ENCODE measurements at places on chromosomes 6 and 20. TPM values are rescaled to one million over a fixed set of nuclear protein-coding genes. Genes with fewer than 3 reads are reported as not detected.

- DNase-seq, result no peak
These were observed 120.8 kb downstream of the MAFB start for GRCh38 chr20:40568200-40568599.

GRCh38 chr20:50172347-50173013, 18.1 kb upstream of the CEBPB start:
- no peak for DNase-seq

DNA sequence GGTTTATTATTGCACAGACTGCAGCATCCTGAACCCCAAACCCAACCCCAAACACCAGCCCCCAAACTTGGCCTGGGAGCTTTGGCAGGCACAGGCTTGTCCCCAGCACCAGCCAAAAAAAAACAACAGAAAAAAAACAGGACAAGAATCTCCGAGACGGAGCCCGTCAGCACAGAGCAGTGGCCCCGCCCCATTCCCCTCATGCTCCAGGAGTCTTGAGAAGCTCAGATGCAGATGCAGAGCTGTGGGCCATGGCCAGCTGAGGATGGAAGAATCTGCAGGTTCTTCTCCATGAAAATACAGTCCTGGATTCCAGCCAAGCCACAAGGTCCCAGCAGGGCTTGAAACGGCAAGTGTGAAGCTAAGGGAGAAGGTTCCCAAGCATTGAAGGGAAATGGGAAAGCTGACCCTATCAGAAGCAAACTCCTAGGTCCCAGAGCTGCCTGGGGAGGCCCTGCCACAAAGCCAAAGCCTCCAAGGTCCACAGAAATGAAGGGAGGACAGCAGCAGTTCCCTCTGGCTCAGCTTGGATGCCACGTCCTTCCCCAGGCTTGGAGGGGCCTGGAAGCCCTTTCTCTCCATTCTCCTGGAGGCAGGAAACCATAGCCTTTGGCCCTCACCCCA, 75.2 kb downstream of the JPH2 start:
- DNase-seq, result no peak

The RAET1L gene
- total RNA-seq, result not detected

- DNase-seq, result no peak
These were observed 69.3 kb downstream of the ABHD12 start for GRCh38 chr20:25321262-25321831.

GRCh38 chr20:22100686-22101085, 395.2 kb downstream of the PAX1 start:
- DNase-seq, result no peak

- no peak for DNase-seq
These were observed 191.4 kb downstream of the NKAIN2 start for GRCh38 chr6:123994891-123995635.

DNA sequence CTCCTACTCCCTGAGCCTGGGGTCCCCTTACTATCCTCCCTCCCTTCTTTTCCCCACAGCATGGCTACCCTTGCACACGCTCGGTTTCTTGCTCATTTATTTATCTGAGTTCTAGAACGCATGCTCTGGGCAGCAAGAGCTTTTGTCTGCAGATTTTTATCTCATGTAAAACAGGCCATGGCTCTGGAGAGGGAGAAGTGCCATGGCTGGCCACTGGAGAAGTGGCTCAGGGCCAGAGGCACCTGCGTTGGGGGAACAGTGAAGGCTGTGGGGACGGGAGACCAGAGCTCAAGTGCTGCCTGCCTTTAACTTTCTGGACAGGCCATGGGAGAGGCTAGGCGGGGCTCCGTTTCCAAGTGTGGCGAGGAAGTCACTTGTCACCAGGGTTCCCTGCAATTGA, 177.7 kb upstream of the SULF2 start:
- DNase-seq, result no peak

The RING1 gene
- total RNA-seq, result 9.6 TPM

GRCh38 chr6:43173591-43174262, 2.7 kb downstream of the SRF start:
- DNase-seq, result no peak

GRCh38 chr6:99416892-99417767, 8.0 kb downstream of the PNISR start:
- DNase-seq, result no peak

DNA sequence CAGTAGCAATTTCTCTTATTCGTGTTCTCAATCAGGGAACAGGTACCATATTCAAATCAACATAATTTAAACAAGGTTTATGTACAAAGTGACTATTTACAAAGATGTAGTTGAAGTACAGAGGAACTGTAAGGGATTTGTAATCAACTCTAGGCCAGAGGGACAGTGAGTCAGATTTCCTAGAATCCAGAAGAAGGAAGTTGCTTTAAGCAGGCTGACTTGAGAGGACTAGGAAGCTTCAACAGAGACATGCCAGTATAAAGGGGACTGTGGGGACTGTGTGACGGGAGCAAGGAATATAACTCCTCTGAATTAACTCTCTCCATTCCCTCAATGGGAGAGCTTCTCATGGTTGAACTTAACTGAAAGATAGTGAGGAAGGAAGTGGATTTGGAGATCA, 427.4 kb upstream of the JAG1 start:
- peak; percentile 58 for DNase-seq

- DNase-seq, result no peak
These were observed 8.8 kb upstream of the CEP85L start for GRCh38 chr6:118660218-118660569.

DNA sequence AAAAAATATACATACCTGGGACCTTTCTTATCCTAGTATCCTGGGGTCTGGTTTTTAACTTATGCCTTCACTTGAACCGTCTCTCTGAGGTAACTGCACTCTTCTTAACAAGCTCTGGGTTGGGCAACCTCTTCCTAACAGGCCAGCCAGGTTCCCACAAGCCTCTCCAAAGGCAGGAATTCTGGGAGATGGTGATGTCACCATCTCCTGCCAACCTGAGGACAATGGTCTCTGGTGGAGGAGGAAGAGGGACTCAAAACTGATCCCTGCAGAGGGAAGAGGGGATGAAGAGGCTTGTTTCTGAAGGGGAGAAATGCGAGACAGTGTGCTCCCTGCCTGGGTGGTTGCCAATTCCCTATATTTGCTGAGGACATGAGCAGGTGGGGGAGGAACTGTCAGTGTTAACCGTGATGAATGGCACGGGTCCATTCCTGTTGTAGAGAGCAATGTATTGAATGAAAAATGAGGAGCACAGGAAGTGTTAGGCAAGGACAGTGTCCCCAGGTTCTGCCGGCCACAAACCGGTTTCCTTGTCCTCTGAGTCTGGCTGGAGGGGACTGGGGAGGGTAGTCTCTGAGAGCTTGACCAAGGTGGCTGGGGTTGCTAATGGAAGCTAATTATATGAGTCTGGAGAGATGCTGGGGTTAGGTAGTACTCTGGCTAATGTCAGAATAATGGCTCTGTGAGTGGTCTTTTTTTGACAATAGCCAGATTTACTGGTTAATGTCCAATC, 95.5 kb downstream of the KCNB1 start:
- DNase-seq, result no peak

- no peak for DNase-seq
These were observed 41.9 kb downstream of the EDN3 start for GRCh38 chr20:59342023-59342957.

- DNase-seq, result no peak
These were observed 140.4 kb downstream of the C6orf58 start for GRCh38 chr6:127717384-127717783.

GRCh38 chr20:49765846-49766541, 46.6 kb upstream of the SLC9A8 start:
- no peak for DNase-seq

The TMEM217 gene
- 13.8 TPM for total RNA-seq

The C6orf15 gene
- not detected for total RNA-seq

The GPX5 gene
- total RNA-seq, result not detected

DNA sequence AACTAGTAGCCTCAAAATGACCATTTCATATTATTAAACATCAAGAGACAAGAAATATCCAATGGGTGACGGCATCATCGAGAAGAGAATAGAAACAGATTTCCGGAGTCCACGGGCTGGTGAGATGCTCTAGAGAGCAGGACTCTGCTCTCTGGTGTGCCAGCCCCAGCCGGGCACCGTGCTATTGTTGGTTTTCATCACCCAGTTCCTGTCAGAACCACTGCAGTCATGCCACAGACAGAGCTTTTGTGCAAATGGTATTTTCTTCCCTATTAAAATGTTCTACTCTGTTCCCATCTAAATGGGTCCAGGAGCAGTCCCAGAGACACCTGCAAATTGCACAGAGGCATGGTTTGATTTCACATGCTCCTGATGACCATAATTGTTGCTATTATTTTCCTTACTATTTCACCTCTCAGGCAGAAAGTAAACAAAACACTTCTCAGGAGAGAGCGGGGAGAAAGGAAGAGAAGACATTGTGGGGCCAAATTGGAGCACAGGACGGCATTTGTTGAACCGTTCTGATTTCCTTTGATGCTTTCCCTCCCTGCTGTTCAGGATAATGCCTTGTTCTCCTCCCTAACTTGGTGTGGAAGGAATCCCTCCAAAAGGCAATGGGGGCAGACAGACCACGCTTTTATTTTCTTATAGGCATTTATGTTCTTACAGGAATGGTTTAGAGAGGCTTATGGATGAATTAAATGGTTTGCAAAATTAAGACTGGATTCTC, 11.4 kb upstream of the RAMACL start:
- DNase-seq, result no peak

The SIRPG gene
- total RNA-seq, result not detected

GRCh38 chr6:137867685-137868509, 838 bp downstream of the TNFAIP3 start:
- DNase-seq, result no peak

DNA sequence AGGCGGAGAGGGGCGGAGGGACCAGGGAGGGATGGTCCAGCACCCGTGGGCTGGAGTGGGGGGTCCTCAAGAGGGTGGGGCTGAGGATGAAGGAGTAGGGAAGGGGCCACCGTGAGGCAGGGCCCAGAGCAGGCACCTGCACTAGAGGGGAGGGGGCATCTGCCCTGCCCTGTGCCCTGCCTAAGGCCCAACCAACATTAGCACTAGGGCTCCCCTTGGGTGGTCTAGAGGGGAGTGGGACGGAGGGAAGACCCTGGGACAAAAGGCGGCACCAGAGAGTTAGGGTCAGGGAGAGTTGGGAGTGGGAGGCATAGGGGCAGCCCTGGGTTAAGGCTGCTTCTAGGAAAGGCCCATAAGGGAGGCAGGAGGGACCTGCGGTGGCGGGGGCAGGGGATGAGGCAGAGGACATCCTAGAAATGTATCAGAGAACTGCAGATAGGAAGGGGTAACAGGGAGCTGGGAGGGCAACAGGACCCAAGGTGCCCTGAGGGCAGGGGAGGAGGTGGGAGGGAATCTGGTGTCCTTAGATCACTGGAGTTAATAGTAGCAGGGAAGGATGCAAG, 24.5 kb downstream of the HLA-F start:
- no peak for DNase-seq

- DNase-seq, result no peak
These were observed 139.5 kb downstream of the ALDH8A1 start for GRCh38 chr6:134810402-134810801.

DNA sequence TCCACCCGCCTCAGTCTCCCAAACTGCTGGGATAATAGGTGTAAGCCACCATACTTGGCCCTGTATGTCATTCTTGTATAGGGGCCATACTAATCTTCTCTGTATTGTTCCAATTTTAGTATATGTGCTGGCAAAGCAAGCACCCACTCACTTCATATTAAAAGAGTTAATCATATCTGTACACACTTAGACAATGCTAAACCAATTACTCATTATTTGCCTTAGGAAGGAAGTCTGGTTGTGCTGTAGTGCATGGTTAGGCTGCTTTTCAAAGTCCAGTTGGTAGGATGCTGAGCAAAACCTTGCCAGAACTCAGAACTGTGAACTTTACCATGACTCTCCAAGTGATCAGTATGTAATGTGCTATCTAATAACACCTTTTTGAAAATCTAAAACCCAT, 88.6 kb downstream of the LIN28B start:
- peak; percentile 80 for DNase-seq

DNA sequence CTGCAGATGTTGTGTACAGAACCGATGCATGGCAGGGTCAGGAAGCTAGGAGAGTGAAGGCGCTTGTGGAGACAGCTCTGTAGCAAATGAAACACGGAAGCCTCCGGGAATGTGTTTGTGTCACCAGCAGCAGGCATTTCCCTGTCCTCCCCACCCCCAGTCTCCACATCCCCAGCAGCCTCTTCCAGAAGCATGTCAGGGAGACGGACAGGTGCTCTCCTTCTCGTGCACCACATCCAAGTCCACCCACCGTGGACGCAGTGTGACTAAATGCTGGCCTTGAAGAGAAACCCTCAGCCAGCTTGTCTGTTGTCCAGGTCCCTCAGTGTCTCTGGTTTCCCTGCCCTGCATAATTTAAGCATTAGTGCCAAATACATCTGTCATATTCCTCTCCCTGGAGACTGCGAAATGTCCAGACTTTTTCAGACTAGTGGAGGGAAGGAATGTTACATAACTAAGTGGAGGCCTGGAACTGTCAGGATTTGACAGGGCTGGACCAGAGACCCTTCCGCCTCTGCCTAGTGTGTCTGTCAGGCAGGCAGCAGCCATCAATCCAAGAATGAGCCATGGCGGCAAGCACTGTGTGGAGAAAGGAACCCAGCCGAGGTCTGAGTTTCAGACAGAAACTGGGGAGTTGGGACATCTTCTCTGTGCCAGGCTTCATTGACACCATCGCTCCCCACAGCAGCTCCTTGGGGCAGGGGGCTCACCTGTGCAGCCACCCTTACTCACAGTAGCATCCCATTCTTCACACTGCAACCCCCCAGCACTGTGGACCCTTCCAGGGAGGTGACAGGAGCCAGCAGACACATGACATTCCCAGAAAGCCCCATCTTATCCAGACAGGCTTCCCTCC, 26.6 kb upstream of the PI16 start:
- DNase-seq, result no peak

The AIG1 gene
- total RNA-seq, result 27.1 TPM

Measured in glomerular endothelial cell (primary cell).